Activated T-helper 17 cell treated with anti-CD3 and anti-CD28 coated beads, Interleukin-2, amount 50 U/mL, for 72 hours (primary cell): ENCODE measurements at places on chromosomes 7 and 10. TPM values are rescaled to one million over a fixed set of nuclear protein-coding genes. Genes with fewer than 3 reads are reported as not detected.

The RASA4 gene
- total RNA-seq: 29.6 TPM

DNA sequence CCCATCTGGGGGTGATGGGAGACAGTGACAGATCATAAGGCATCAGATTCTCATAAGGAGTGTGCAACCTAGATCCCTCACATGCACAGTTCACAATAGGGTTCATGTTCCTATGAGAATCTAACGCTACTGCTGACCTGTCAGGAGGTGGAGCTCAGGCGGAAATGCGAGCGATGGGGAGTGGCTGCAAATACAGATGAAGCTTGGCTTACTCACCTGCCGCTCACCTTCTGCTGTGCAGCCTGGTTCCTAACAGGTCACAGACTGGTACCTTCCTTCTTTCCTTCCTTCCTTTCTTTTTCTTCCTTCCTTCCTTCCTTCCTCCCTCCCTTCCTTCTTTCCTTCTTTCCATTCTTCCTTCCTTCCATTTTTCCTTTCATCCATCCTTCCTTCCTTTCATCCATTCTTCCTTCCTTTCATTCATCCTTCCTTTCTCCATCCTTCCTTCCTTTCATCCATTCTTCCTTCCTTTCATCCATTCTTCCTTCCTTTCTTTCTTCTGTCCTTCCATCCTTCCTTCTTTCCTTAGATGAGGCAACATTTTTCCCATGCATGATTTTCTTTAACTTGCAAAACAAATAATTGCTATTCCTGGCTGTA is 370.0 kb upstream of the AUTS2 start:
- ATAC-seq: no peak

DNA sequence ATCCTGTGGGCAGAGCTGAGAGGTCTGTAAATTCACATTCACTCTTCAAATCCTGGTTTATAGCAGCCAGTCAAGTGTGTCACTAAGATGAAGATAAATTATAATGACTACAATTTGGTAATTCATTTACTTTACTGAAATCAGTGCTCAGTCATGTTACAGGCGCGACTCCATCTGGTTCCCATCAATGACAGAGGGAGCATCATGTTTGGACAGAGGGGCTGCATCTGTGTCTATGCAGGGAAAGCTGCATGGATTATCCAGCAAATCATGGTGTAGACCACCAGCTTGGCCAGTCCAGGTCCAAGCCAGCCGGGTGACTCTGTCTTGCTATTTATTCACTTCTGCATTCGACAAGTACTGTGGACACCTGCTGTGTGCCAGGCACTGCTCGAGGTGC is 214.1 kb upstream of the ZNF32 start:
- no peak for ATAC-seq

The HOXA1 gene
- 0.39 TPM for total RNA-seq

- ATAC-seq: no peak
These were observed 90.7 kb upstream of the LRRC4 start for GRCh38 chr7:128121711-128122530.

The LIPM gene
- not detected for total RNA-seq

DNA sequence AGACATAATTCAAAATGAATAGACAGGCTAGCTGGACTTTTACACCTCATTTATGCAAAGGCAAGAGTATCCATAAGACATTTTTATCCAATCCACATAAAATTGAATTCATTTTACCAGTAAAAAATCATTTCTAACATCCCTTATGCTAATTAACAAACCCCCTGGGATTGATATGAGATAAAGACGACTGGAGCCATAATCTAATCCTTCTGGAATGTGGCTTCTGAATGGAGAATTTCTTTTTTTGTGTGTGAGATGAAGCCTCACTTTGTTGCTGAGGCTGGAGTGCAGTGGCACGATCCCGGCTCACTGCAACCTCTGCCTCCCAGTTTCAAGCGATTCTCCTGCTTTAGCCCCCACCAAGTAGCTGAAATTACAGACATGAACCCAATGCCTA is 90.4 kb downstream of the AKR1D1 start:
- ATAC-seq: no peak

DNA sequence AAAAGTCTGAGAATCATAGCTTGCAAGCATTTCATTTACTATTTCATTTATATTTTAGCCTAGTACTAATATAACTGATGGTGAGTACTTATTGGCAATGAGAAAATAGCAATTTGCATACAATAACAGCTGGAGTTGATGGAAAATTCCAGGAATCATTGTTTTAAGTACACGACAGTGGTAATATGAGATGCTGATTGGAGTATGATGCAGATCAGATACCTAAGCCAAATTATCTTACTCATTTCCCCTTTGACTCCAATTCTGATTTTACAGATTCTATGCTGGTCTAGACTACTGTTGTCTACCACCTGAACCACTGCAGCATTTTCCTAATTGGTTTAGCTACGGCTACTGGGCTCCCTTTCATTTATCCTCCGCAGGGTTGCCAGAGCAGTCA is 36.7 kb downstream of the GNG11 start:
- no peak for ATAC-seq

DNA sequence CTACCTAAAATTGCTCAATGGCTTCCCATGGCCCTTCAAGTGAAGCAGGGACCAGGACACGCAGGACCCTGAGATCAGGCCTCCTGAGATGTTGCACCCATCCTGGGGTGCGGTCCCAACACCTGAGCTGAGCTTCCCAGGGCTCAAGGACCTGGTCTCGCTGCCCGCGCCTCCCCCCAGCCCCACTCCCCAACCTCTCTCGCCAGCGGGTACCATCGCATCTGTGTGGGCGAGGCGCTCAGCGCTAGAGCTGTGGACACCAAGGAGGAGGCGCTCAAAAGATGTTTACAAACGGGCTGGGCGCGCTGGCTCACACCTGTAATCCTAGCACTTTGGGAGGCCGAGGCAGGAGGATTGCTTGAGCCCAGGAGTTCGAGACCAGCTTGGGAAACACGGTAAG is 7.4 kb upstream of the CRYGN start:
- ATAC-seq: no peak

- peak; percentile 97 for ATAC-seq
These were observed 94.0 kb downstream of the SLC37A3 start for GRCh38 chr7:140304191-140304799.

The IFIT2 gene
- total RNA-seq: 3.2 TPM

DNA sequence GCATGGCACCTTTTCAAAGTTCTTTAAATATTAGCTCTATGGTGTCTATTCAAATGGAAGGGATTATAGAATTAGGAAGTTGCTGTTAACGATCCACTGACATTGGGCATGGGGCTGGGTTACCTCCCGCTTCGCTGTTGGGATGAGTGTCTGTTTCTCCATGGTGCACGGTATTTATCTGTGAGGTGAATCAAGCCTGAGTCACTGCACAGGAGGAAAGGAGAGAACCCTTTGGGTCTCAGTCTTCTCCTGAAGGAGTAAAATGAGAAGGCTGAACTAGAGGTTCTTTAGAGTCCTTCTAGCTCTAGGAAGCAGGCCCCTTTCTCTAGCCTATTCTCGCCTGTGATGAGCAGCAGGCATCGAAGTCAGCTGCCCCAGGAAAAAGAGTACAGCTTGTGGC is 7.3 kb downstream of the JCAD start:
- no peak for ATAC-seq

DNA sequence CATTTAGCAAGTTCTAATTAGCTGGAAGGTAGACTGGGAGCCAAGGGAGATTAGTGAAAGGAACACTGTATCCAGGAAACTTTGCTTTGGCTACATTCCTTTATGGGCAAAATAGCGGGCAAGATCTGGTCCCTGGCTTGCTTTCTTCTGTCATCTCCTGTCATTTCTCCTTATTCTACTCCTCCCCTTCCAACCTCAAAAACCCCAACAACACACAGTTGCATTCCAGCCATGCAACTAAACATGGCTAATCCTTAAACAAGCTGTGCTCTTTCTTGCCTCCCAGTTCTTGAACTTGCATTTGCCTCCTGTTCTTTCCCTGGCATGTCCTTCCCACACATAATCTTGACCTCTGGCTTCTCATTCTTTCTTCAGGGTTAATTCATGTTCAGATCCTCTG is 59.5 kb upstream of the CDCA7L start:
- no peak for ATAC-seq
